Astrocyte of the hippocampus (primary cell): ENCODE measurements at places on chromosomes 6 and 20.

- no peak for DNase-seq
Measured at GRCh38 chr20:44886266-44886651, 754 bp downstream of the YWHAB start.

GRCh38 chr6:13671548-13672127 lies 40.0 kb downstream of the RANBP9 start:
- no peak for DNase-seq

DNA sequence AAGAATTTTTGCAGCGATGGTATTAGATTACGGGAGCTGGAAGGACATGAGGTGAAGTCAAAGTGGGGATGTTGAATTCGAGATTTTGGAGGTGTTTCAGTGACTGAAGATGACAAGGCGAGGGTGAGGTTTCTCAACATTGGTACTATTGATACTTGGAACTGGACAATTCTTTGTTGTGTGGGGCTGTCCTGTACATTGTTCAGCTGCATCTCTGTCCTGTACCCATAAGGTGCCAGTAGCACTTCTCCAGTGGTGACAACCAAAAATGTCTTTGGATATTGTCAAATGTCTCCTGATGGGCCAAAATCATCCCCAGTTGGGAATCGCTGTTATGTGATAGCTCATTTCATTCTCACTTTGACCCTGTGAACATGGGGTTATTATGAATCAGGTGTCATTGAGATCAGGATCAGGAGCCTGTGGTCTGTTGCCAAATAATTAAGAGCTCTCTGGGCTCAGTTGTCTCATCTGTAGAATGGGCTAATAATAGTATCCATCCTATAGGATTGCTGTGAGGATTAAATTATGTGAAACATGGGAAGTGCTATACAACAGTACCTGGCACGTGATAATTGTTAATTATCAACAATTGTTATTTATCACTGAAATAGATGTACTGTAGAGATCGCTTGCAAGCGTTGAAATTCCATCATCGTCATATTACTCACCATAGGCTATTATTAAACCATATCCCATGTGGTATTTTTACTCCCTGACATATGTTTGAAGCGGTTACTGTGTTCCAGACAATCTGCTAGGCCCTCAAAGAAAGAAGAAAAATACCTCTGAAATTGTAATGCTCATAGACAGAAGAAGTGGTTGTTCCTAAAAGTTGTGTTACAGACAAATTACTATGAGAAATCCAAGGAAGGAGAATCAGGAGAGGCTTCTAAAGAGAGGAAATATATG lies 48.5 kb upstream of the TTPAL start:
- no peak for DNase-seq

DNA sequence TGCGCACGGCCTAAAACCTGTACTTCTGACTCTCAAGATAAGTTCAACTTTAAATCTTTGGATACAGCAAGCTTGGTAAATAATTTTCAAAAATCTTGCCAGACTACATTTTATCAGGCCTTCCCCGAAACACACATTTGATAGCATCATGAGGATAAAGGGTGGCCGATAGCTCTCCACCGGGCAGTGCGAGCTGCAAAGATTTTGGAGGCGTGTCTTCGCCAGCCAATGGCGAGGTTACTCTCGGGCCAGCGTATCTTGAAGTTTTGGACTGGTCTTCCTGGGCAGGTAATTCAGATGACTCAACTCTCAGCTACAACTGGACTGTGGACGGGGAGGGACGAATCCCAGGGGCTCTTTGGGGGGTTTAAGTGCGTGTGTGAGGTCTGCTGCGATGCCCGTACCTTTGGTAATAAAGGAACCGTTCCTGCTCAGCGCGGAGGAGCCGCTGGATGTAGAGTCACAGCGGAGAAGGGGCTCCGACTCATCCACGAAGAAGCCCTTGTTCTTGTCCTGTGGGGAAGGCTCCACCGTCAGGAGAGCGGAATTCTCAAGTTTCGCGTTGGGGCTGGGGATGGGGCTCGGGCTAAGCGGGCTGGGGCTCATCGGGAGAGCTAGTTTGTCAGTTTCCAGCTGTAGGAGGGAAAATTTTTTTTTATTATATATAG lies 75.3 kb downstream of the TNFRSF21 start:
- no peak for DNase-seq

- no peak for DNase-seq
Measured at GRCh38 chr6:79004239-79004638, 73.8 kb downstream of the PHIP start.

DNA sequence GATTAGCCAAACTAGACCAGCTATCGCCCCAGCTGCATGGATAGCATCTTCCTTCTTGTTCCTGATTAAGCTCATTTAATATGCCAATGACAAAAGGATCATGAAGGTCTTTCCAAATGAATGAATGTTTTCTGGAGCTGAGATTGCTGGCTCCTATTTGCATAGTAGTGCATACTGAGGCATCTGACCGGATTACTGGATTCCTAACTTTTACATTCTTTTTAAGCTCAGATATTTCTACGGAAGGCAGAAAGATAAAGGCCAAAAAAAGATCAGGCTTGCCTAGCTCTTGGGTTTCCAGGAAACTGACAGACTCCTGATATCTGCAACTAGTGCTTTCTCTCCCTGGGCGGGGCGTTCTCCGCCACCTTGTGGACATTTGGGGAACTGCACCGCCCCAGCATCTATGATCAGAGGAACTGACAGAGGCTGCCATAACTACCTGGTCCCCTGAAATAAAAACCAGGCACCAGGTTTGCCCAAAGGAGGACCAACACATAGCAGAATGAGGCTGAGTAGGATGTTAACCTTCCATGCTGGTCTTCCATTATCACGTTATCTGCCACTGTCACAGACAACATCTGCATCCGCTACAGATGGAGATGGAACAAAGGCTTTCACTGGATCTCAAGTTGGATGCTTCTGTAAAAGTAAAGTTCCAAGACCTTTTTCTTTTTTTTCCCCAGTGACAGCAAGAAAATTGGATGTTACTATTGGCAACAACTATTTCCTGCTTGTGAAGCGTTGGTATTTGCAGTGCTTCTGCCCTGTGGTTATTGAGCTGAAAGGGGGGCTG lies 33.2 kb downstream of the NT5E start:
- peak; percentile 86 for DNase-seq

DNA sequence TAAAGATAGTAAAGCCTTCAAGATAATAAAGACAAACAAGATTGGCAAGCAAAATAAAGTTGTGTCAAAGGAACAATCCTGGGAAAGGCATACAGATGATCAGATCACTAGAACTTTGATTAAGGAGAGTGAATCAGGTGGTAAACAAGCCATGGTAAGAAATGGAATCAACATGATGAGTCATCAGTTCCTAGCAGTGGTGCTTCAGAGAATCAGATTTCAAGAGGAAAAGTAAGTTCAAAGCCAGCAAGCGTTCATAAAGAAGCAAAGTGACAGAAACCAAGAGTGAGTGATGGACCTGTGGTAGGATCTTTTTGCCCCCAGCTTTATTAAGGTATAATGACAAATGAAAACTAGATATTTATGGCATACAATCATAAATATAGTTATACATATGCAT lies 340.4 kb downstream of the TPBG start:
- DNase-seq = peak; percentile 22

- no peak for DNase-seq
Measured at GRCh38 chr20:50272724-50273446, 82.3 kb downstream of the CEBPB start.

DNA sequence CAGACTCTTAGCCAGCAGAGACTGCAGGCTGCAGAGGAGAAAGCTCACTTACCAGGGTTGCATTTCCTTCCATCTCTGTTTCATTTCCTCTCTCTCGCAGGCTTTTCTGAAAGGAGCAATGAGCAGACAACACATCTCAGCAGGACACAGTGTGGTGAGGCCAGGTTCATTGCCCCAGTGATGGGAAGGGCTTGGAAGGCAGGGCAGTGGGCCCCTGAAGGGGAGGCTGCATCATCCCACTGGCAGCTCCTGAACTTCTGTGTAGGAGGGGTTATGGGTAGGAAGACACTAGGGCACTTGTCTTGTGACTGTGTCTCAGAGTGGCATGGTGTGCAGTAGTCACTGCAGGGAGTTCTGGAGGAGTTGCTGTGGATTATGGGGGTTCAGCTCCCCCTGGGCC lies 246.8 kb downstream of the QKI start:
- no peak for DNase-seq

- DNase-seq = no peak
Measured at GRCh38 chr6:143180826-143181225, 120.1 kb downstream of the AIG1 start.

DNA sequence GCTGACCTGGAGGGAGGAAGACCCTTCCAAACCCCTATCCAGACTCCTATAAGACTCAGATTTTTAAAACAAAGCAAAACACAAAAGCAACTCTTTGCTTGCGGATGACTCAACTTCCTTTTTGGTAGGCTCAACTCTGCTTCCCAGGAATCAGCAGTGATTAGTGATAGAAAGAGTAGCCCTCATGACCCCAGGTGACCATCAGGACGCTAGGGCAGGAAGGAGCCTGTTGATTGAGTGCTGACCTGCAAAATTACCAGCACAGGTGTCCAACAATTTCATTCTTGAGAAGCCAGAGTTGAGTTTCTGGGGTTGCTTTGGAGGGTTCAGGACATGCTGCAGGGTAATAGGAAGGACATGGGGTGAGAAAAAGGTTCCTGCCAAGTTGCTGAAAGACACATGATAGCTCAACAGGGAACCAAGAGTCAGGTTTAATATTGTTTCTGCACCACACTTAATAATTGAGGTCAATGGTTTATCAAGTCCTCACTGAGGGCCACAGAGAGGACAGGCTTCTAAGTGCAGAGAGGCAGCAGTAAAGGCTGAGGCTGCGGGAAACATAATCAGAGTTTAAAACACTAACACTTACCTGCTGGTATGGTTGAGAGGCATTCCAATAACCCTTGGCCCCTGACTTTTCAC lies 67.4 kb upstream of the BMP2 start:
- DNase-seq = no peak

- no peak for DNase-seq
Measured at GRCh38 chr6:113558966-113559365, 298.2 kb upstream of the MARCKS start.

DNA sequence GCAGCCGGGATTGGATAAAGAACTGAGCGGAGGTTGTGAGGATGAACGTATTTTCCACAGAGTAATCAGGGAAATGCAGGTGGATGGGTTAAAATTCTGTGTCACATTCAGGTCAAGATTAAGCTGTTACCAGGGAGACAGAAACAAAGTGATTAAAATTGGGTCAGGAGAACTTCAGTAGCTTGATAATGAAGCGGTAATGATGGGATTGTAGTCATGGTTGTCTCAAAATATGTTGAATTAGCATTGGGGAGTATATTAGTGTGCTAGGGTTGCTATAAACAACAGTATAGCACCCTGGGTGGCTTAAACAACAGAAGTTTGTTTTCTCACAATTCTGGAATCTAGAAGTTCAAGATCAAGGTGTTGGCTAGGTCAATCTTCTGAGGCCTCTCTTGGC lies 155.5 kb downstream of the GJA1 start:
- no peak for DNase-seq

- DNase-seq = no peak
Measured at GRCh38 chr20:14717134-14717999, 380.0 kb upstream of the FLRT3 start.

DNA sequence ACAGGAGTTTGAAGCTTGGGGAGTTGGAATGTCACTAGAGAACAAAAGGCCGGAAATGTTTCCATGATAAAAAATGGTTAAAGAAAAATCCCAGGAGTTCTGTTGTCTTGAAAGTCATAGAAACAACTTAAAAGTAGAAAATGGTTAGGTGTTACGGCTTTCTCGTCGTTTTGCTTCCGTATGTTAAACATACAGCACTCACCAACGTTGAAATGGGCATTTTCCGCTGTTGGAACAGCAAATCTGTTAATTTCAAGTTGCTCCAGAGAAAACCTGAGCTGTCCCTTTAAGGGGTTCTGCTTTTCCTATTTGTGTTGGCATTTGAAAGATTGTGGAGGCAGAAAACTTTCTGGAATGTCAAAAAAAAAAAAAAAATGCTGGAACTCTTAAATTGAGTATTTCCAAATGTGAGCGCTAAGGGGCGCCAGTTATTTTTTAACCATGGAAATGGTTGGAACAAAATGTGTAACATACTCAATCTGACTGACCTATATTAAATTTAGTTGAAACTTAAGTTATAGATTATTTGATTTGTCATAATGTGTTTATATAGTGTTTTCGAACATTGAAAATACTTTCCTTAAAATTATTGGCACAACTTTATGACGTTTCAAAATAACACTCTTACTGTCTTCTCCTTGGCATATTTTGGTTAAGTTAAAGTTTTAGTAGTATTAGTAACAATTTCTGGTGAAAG lies 2.2 kb downstream of the QKI start:
- peak; percentile 88 for DNase-seq

GRCh38 chr6:108635505-108636226 lies 74.9 kb downstream of the FOXO3 start:
- no peak for DNase-seq

DNA sequence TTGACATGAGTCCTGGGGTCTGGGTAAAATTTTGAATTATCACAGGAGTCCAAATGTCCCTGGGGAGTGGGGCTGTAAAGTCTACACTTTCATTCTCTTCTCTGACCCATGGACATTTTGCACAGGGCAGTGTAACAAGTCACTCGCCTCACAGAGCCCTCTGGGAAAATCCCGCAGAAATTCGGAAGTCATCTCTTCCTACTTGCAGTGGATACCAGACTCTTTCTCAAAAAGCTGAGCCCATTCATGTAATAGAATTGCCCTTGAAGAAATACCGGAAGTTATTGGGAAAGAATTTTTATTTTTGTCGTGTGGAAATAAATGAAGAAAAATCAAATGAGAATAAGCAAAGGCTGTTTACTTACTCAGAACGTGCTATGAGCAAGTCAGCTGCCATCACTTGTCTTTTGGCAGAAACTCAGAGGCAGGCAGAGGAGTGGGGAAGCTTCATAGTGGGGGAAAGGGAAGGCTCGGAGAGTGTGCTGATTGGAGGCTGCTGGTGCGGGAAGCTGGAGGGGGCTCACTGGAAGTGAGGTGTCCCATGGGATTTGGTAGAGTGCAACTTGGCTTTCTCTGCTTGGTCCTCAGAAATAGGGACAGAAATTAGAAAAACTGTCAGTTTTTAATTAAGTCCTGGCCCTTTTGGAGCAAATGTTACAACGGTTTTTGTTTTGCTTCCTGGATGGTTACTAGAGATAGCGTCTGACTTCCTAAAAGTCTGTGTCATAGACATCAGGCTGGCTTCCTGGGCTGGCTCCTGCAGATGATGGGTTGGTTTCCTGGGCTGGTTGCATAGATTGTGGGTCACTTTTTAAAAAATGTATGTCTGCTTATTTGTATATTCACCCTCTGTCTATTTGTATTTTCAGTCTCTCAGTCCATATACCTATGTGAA lies 79.8 kb upstream of the EEF1E1 start:
- DNase-seq = no peak

DNA sequence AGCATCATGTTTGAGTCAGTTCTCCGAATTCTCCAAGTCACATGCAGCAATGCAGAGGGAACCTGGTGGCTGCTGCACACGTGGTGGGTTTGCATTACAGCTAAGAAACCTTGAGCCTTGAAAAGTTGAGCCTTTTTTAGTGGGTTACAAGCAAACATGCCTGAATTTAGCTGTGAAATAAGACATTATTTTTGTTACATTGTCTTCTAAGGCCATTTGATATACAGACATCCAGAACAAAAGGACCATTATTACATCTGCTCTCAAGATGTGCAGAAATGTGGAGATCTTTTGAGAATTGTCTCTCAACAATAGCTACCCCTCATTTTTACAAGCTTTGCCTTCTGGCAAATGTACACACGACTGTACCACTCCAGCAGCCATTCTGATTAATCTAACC lies 720.5 kb upstream of the SLC35B3 start:
- DNase-seq = no peak
